ENCODE measurements at places on chromosomes 4 and X.

- DNase-seq: no peak
Observed at GRCh38 chrX:121975671-121976070, 928.3 kb downstream of the GLUD2 start.

- no peak for DNase-seq
Observed at GRCh38 chr4:36010397-36010929, 233.9 kb downstream of the ARAP2 start.

- no peak for DNase-seq
Observed at GRCh38 chr4:16659079-16659478, 239.4 kb downstream of the LDB2 start.

GRCh38 chrX:29617725-29618124, 597.6 kb upstream of the MAGEB2 start:
- DNase-seq: no peak

- no peak for DNase-seq
Observed at GRCh38 chrX:119762718-119763117, 4.3 kb downstream of the SOWAHD start.

- DNase-seq: no peak
Observed at GRCh38 chr4:155400893-155401292, 24.1 kb upstream of the MAP9 start.

GRCh38 chr4:106315476-106315967, 487 bp downstream of the TBCK start:
- no peak for DNase-seq

DNA sequence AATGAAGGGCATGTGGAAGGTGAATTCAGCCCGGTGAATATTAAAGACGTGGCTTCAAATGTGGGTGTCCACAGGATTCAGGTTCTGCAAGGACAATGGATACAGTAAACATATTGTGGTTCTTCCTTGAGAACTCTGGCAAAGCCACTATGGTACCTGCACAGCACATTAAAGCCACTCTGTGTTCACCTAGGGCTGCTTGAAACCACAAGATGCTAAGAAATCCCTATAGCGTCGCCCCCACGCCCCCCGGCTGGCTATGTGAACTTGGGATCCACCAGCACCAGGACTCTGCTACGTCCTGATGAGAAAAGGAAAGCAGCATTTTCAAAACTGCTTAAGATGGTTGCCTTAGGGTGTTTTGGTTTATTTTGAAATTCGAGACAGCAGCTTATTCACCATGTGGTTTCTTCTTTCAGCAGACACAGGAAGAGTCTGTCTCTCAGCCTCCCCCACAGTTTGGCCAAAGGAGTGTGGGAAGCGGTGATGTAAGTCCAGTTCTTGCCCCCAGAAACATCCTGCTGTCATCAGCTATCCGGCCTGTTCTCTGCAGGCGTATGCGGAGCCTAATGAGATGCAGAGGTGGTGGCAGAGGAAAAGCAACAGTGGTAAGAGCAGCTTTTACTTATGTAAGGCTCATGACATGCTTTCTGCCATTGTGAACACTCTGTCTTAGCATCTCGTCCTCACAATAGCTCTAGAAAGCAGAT, 111.5 kb downstream of the AFAP1 start:
- DNase-seq: peak; percentile 88

GRCh38 chr4:123343400-123344041, 53.1 kb upstream of the SPRY1 start:
- DNase-seq: no peak

- no peak for DNase-seq
Observed at GRCh38 chr4:4462970-4463369, 76.1 kb downstream of the NSG1 start.

DNA sequence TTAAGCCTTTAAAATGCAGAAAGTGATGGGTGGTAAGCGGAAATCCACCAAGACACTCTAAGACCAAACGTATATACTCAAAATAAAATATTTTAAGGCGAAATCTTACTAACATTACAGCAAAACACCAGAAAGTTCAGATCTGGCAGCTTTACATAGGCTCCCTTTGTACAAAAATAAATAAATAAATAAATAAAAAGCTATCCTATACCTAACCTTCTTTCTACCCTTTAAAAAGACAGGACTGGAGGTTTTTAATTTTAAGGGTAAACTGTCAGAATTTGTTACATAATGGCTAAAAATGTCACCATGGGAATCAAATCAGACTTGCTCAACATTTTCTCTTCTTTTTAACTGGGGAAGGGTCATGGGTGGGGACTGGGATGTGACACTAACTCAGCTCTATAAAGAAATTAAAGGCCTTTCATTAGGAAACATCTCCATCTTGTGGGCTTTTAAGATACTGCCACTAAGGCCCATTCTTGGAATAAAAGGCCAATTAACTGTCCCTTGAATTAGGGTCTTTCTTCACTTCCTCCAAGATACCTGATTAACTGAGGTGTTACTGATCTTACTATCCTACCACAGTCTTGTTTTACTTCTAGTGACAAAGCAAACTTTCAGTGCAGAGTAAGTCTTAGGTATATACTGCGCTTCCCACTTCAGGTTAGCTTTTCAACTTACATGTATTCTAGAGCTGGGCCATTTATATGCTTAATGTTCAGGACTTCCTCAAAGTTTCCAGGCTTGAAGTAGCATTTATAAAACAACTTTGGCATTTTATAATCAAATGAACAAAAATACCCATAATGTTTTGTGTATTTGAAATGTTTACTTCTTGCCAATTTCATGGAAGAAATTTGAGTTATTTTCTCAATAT, 13.3 kb downstream of the HNRNPD start:
- no peak for DNase-seq

- DNase-seq: no peak
Observed at GRCh38 chr4:152143806-152144205, 383.0 kb upstream of the GATB start.
